ENCODE measurements at places on chromosomes 3 and 15.

GRCh38 chr3:65993134-65993900 lies 45.4 kb downstream of the MAGI1 start:
- no peak for DNase-seq

DNA sequence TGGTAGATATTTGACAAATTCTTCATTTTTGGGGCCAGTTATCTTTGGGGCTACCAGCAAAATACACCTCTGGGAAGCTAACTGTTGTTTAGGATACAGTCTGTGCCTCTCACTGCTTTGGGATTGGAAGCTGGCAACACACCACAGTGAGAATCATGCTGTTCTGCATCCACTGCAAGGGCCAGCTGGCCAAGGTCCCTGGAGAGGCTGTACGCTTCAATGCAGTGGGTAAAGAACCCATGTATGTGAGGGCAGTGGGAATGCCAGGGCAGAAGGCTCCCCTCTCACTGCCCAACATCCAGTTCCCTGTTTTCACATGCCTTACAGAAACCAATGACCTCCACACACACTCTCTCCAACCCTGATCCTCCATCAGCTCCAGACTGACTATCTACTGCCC lies 20.1 kb downstream of the ZDHHC3 start:
- DNase-seq: no peak

DNA sequence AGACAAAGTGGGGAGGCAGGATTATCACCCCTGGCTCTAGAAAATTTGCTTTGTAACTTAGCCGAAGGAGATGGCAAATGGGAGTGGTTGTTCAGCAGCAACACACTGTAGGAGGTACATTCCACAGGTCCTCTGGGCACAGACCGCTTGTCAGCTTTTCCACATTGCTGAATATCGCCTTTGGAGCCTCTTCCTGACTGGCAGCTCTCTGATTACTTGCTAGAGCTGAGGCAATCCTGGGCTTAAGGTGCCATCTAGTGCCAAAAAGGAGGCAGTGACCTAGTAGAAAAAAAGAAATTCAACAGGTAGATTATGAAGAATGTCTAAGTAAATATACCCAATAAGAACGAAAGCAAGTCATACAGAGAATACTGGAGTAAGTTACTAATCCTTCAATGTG lies 13.1 kb upstream of the SCN5A start:
- DNase-seq: no peak

DNA sequence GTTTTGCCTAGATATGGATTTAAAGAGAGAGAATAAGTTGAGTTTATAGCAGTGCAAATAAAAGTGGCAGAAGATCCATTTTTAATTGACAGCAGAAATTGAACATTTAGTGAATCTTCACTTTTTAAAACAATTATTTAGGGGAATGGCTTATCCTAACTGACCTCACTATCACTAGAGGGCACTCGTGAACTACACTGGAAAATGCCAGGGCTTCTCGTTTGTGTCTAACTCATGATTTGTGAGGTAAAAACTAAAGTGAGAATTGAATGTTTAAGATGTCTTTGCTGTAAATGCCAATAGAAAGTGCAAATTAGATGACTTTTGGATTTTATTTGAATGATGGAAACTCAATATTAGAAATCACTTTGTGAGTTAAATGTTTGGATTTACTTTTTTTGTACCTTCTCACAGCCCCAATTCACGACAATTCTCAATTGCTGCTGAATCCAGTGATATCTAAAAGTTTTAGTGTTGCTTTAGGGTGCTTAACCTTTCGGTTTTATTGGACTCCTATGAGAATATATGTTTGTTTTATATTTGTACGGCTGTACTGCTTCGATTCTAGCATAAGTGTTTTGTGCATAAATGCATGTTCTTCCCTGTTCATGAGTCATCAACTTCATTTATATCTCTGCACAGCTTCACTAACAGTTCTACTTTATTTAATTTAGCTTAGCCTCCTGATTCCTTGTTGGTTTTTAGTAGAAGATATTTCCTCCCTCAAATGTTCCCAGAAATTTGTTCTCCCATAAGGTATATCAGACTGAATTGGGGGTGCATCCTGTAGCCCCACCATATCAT lies 462.1 kb downstream of the MFSD1 start:
- DNase-seq: no peak

GRCh38 chr15:98233873-98234272 lies 273.4 kb downstream of the ARRDC4 start:
- no peak for DNase-seq

GRCh38 chr3:16140894-16141285 lies 33.6 kb upstream of the GALNT15 start:
- DNase-seq: no peak

DNA sequence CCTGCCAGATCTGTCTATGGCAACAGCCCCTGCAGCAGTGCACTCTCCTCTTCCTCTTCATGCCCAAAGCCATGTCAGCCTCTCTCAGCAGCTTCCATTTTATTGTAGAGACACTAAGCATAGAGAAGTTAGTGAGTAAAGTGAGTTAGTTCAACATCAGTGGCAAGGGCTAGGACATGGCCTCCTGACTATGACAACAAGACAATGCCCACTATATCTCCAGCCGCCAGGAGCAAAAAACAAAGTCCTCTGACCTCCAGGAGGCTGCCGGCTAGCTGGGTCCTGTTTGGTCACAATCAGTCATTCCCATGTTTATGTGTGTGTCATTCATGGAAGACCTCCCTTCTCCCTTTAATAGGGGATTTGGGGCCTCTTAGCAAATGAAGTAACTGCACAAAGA lies 14.9 kb downstream of the NR1I2 start:
- DNase-seq: no peak

GRCh38 chr3:74676-75243 lies 121.8 kb upstream of the CHL1 start:
- no peak for DNase-seq

- DNase-seq: no peak
These were observed 28.4 kb downstream of the IGF1R start for GRCh38 chr15:98676586-98677270.

GRCh38 chr3:71476950-71477349 lies 106.6 kb downstream of the FOXP1 start:
- DNase-seq: no peak
